ENCODE measurements at places on chromosomes 4 and X.

- no peak for DNase-seq
Observed at GRCh38 chr4:52628974-52629373, 30.1 kb downstream of the USP46 start.

GRCh38 chr4:25795566-25796454 lies 67.0 kb downstream of the SEL1L3 start:
- DNase-seq = peak; percentile 35

GRCh38 chr4:67520141-67520540 lies 25.2 kb downstream of the CENPC start:
- no peak for DNase-seq

GRCh38 chr4:9936129-9936644 lies 85.1 kb downstream of the SLC2A9 start:
- no peak for DNase-seq

GRCh38 chr4:9969526-9970398 lies 51.5 kb downstream of the SLC2A9 start:
- DNase-seq = no peak

GRCh38 chrX:139559383-139560042 lies 29.0 kb downstream of the F9 start:
- DNase-seq = peak; percentile 68

GRCh38 chr4:152950402-152951274 lies 14.5 kb downstream of the FHDC1 start:
- DNase-seq = no peak

DNA sequence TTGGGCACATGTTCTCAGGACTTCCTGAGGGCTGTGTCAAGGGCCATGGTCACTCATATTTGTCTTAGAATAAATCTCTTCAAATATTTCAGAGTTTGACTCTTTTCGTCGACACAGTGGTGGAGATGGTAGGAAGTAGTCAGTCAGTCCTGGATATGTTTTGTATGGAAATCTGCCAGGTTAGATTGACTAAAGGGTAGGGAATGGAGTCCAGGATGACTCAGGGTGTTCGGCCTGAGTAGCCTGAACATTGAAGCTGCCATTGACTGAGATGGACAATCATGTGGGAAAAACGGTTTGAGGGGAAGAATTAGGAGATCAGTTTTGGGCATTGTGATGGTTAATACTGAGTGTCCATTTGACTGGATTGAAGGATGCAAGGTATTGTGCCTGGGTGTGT lies 177.1 kb upstream of the CENPE start:
- DNase-seq = peak; percentile 11

- no peak for DNase-seq
Observed at GRCh38 chrX:86421771-86422170, 273.5 kb downstream of the DACH2 start.

DNA sequence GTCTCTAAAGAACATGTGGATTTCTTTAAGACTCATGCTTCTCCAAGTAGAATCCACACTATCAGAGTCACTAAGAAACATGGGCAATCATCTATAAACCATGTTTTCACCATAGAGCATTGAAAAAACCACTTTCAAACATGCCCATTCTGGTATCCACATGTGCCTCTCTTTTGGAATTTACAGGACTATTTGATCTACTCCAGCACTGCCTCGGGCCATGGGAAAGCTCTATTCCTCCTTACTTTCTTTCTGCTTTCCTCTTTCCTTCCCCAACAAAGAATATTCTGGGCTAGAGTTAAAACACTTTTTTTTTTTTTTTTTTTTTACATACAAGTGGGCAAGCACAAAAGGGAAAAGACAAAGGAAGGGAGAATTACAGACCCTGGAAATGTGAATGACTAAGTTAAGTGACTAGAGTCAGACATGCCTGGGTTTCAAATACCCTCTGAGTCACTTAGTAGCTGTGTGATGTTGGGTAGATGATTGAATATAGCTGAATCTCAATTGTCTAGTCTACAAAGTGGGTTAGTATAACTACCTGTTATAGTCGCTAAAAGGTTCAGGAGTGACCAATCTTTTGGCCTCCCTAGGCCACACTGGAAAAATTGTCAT lies 847.7 kb upstream of the INTU start:
- peak; percentile 50 for DNase-seq

Measured in renal cortical epithelial cell (primary cell).